Activated T-cell treated with anti-CD3 and anti-CD28 coated beads, Interleukin-2, amount 50 U/mL, for 4 hours (primary cell): ENCODE measurements at places on chromosomes 3 and 15. TPM values are rescaled to one million over a fixed set of nuclear protein-coding genes. Genes with fewer than 3 reads are reported as not detected.

DNA sequence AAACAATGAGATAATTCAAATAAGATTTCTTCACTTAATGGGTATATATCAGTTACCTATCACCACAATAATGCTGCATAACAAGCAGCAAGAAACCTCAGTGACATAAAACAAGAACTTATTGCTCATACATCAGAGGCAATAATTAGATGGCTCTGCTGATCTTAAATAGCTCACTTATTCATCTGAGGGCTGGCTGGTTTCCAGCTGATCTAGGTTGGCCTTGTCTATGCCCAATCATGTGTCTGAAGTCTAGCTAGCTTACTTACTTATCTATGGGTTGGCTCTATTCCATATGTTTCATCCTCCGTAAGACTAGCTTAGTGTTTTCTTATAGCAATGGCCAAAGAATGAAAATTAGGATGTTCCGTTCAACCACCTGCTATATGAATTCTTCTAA lies 109.4 kb upstream of the AGTR1 start:
- no peak for DNase-seq

GRCh38 chr3:177817751-177818150 lies 620.5 kb upstream of the TBL1XR1 start:
- DNase-seq = no peak

- peak; percentile 20 for DNase-seq
These were observed 2.0 kb downstream of the GP5 start for GRCh38 chr3:194396859-194397756.

DNA sequence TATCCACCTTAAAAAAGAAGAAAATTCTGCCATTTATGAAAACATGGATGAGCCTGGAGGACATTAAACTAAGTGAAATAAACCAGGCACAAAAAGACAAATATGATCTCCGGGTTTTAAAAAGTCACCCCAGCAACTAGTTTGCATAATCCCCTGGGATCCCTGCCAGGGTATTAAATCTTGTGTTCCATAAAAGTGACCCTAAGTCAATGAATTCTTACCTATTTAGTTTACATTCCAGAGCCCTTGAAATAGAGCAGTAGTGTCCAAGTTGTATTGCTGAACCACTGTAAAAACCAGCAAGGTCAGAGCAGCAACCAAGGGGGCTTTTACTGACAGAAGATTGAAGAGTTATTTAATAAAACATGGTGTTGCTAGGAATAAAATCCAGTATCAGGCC lies 716.8 kb upstream of the BCHE start:
- DNase-seq = no peak

FAM3D gene
- total RNA-seq = not detected
